Choroid plexus epithelial cell (primary cell): ENCODE measurements at places on chromosomes 12 and 14.

DNA sequence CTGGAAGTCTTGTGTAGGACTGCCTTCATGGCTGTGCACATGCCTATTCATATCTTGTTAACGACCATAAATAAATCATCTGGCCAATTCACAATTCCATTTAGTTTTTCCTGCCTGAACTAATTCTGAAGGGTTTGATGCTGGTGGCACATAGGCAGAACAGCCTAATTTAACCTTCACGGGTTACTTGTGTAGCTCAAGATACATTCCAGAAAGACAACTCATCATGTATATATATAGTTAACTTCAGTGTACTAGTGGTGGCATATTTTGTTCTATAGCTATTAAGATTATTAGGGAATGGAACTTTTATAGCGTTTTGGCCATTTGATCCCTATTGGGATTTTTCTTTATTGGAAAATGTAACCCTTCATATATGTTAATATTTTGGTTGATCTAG lies 31.4 kb downstream of the CFAP54 start:
- peak; percentile 48 for DNase-seq

- peak; percentile 72 for DNase-seq
Measured at GRCh38 chr12:84636801-84637290, 275.8 kb downstream of the SLC6A15 start.

DNA sequence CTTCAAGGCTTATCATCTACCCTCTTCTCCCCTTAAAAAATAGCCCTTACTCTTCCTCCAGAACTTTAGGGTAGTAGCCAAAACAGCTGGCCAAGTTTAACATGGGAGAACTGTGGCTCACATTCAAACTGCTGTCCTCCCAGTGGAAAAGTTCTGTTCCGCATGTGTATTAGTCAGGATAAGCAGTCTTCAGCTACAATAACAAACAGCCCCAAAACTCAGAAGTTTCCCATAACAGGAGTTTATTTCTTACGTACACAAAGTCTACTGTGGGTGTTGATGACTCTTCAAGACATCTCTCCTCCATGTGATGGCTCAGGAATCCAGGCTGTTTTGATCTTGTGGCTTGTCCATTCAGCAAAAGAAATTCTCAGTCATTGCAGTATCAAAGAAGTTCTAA lies 35.5 kb downstream of the MYO1H start:
- no peak for DNase-seq

DNA sequence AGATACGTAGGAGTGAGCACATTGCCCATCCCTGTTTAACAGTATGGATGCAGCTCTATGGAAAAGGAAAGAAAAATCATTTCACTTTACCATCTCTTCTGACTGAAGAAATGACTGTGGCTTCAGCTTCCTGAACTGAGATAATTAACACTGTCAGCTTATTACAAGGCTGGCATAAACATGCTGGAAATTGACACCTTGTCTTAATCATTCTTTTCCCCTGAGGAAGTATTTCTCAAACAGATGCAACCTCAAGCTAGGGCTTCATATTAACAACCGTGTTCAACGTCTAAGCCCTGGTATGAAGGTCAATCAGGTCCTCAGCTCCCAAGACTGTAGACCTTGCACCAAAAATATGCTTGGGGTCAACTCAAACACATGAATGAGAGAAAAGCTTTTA lies 25.0 kb downstream of the RERG start:
- DNase-seq = no peak

- DNase-seq = no peak
Measured at GRCh38 chr12:27207615-27208413, 36.3 kb upstream of the STK38L start.

GRCh38 chr14:55255979-55256378 lies 15.2 kb upstream of the FBXO34 start:
- DNase-seq = no peak

GRCh38 chr12:93846936-93847516 lies 169.9 kb downstream of the CRADD start:
- DNase-seq = no peak

DNA sequence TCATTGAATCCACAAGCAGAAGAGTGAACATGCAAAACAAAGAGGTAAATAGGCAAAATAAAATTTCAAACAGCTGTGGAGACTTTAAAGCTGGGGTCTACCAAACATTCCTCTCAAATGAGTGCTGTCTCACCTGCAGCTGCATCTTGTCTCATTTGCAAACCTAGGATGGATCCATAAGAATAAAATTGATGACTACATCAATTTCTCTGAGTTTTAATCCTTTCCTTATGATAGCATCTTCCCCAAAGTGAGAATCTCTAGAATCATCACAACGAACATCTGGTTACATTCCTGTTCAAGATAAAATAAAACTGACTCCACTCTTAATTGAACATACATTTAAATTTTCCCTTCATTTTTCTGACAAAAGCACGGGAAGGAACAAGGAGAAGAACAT lies 18.2 kb downstream of the SSTR1 start:
- no peak for DNase-seq

- DNase-seq = no peak
Measured at GRCh38 chr12:98916106-98916505, 271.0 kb downstream of the APAF1 start.

DNA sequence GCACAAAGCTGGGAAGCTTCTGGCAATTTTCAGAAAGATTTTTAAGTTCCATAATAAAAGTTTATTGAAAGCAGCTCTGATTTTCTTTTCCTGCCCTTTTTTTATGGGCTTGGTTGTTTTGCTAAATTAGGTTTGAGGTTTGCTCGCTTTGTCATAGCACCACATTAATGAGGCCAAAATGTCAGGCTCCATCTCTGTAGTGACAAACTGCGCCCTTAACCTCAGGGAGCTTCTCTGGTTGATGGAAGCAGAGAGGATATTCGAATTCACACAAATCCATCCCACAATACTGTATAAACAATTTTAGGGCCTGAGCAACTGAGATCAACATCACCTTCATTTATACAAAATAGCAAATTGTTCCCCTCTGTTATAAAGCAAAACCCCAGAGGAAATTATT lies 342.6 kb upstream of the TMPO start:
- no peak for DNase-seq
